ENCODE measurements at places on chromosomes 16 and 17.

DNA sequence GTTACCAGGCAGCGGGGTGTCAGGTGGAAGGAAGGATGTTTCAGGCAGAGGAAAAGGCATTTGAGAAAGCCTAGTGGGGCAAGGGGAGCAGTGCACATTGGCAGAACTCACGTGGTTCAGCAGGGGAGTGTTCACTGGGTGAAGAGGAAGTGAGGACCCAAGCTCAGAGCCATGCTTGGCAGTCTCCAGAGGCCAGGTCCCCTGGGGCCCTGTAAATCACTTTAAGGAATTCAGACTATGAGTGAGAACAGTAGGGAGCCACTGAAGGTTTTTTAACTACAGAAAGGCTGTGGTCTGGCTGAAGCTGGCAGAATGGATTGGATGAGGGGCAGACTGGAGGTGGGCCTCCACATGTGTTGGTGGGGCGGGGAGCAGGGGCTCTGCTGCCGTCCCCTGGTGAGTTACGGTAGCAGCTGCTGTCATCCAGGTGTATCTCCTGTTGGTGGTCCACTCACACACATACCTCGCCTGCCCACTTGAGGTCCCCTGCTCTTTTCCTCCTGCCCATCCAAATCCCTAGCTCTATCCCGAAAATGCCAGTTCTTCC is 5.1 kb downstream of the CLEC16A start:
- no peaks in the 10 kb centered on the region for H3K36me3 ChIP-seq
- H3K27me3 ChIP-seq, result no peaks in the 10 kb centered on the region
- H3K27ac ChIP-seq, result peak overlapping the region; percentile 43
- DNase-seq, result peak; percentile 97
- H3K4me3 ChIP-seq, result no peak overlapping the region
- peaks cover 48% of the 10 kb centered on the region for H3K4me1 ChIP-seq

- H3K4me3 ChIP-seq, result no peak overlapping the region
- peaks cover 13% of the 10 kb centered on the region for H3K4me1 ChIP-seq
- H3K27me3 ChIP-seq, result no peaks in the 10 kb centered on the region
Observed at GRCh38 chr16:10080051-10080772, 102.0 kb downstream of the GRIN2A start.

DNA sequence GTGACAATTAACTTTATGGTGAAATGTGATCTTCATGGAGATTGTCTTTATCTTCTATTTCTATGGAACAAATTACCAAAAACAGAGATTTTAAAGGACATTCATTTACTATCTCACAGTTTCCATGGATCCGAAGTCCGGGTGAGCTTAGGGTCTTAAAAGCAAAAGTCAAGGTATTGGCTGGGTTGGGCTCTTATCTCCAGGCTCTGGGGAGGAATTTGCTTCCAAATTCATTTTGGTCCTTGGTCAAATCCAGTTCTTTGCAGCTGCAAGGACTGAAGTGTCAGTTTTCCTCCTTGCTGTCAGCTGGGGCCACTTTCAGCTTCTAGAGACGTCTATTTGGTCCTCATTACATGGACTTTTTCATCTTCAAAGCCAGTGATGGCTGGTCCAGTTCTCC is 395.8 kb upstream of the MAF start:
- no peaks in the 10 kb centered on the region for H3K27me3 ChIP-seq
- no peak overlapping the region for H3K4me3 ChIP-seq
- no peaks in the 10 kb centered on the region for H3K36me3 ChIP-seq
- H3K4me1 ChIP-seq, result no peaks in the 10 kb centered on the region

DNA sequence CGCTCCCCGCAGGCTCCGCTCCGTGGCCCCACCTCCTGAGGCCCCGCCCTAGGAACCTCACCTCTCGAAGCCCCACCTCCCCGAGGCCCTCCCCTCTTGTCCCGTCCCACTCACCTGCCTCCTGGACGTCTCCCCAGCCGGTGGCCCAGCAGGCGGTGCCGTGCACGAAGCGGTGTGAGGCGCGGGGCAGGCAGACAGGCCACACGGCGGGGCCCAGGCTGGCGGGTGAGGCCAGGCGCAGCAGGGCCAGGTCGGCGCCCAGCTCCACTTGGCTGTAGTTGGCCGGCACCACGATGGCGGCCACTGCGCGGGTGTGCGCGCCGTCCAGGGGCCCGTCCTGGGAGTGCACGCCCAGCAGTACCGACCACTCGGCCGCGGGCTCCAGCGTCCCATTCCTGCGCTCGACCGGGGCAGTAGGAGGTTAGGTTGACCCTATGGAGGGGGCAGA is 1.6 kb downstream of the PRSS36 start:
- DNase-seq, result no peak
- no peaks in the 10 kb centered on the region for H3K4me1 ChIP-seq
- no peak overlapping the region for H3K27ac ChIP-seq
- no peaks in the 10 kb centered on the region for H3K36me3 ChIP-seq
- H3K27me3 ChIP-seq, result peaks cover 3% of the 10 kb centered on the region

DNA sequence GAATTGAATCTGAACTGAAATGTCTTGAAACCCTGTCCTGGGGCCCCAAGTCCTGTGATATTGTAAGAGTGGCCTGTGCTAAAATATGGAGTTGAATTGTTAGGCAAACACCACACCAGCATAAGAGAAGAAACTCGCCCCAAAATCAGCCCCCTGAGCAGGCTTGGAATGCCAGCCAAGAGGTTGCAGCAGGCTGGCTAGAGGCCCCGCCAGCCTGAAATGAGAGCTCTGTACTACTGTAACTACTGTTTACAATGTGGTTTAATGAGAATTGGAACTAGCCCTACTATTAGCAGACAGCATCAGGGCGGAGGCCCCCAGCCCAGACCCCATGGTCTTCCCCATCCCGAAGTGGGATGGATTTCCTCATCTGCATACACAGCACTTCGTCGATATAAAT is 23.7 kb downstream of the FBXO39 start:
- no peak for DNase-seq
- no peak overlapping the region for H3K4me3 ChIP-seq
- no peaks in the 10 kb centered on the region for H3K27me3 ChIP-seq
- H3K4me1 ChIP-seq, result no peaks in the 10 kb centered on the region
- H3K27ac ChIP-seq, result no peak overlapping the region

- H3K4me3 ChIP-seq, result no peak overlapping the region
- no peak overlapping the region for H3K27ac ChIP-seq
- H3K27me3 ChIP-seq, result no peaks in the 10 kb centered on the region
- no peaks in the 10 kb centered on the region for H3K4me1 ChIP-seq
- H3K36me3 ChIP-seq, result no peaks in the 10 kb centered on the region
Observed at GRCh38 chr17:4719146-4719545, 8.7 kb downstream of the ARRB2 start.

GRCh38 chr17:81140018-81140417 is 25.3 kb upstream of the PVALEF start:
- no peaks in the 10 kb centered on the region for H3K4me1 ChIP-seq
- no peak overlapping the region for H3K4me3 ChIP-seq
- H3K27ac ChIP-seq, result no peak overlapping the region
- no peaks in the 10 kb centered on the region for H3K27me3 ChIP-seq
- no peak for DNase-seq

DNA sequence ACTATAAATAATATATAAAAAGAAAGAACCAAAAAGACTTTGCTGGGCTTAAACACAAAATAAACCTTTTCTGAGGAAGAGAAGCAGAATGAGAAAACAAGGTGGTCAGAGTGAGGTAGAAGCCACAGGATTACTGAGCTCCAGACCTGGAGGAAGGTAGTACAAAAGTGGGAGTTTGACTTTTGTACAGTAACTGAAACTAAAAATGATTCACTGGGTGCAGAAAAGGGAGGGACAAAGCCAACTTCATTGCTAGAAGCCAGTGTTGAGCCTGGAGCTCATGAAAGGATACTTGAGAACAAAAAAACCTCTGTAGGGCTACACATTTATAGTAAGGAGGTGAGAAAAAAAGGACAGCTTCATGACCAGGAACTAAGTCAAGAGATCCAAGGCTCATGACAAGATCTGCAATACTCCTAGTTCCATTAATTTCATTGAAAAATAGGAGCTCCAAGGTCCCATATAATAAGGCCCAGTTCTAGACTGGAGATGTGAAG is 45.5 kb downstream of the PKD1L3 start:
- no peaks in the 10 kb centered on the region for H3K27me3 ChIP-seq
- no peaks in the 10 kb centered on the region for H3K4me1 ChIP-seq
- no peak overlapping the region for H3K27ac ChIP-seq
- H3K36me3 ChIP-seq, result no peaks in the 10 kb centered on the region
- H3K4me3 ChIP-seq, result no peak overlapping the region

DNA sequence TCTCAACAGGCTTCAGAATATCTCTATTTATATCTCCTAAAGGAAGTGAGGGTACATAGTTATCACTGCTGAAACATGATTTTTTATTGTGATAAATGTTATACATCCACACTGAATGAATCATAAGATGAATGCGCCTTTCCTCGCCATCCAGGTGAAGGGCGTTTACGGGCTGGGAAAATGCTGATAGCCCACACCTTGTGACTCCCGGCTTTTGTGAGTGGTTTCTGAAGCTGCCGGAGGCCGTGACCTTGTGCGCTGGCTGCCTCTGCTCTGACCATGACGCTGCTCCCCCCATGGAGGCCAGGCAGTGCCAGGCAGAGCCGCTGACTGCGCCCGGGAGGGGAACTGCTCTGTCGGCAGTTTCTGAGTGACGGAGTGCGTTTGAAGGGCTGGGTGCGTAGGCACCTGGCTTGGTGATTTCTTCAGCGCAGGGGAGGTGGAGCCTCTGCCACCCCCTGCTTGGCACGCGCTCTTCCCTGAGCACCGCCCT is 97.2 kb downstream of the RAP1GAP2 start:
- no peak for DNase-seq
- no peaks in the 10 kb centered on the region for H3K27me3 ChIP-seq

- no peak overlapping the region for H3K4me3 ChIP-seq
- peak overlapping the region; percentile 6 for H3K27ac ChIP-seq
- H3K4me1 ChIP-seq, result peaks cover 7% of the 10 kb centered on the region
- DNase-seq, result no peak
Observed at GRCh38 chr17:13785981-13786598, 184.4 kb upstream of the HS3ST3A1 start.

DNA sequence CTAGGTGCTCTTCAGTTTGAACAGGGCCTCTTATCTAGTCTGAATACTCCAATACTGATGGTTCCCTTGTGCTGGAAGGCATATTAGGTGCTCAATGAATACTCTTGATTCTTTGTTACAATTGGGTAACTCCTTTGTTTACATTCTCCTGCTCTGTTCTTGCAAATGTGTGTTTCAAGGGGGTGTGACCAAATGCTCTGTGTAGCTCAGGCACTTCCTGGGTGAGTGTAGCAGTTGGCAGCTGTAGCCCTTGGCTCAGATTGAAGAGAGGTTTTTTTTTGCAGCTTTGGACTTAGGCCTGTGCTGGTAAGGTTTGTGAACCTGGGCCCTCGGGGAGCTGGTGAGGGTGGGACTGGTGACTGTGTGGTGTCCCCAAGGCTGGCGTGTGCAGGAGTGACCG is 20.2 kb downstream of the TBCD start:
- no peaks in the 10 kb centered on the region for H3K27me3 ChIP-seq
- DNase-seq, result no peak
- H3K4me1 ChIP-seq, result no peaks in the 10 kb centered on the region
- peaks cover 5% of the 10 kb centered on the region for H3K36me3 ChIP-seq
- H3K27ac ChIP-seq, result no peak overlapping the region

DNA sequence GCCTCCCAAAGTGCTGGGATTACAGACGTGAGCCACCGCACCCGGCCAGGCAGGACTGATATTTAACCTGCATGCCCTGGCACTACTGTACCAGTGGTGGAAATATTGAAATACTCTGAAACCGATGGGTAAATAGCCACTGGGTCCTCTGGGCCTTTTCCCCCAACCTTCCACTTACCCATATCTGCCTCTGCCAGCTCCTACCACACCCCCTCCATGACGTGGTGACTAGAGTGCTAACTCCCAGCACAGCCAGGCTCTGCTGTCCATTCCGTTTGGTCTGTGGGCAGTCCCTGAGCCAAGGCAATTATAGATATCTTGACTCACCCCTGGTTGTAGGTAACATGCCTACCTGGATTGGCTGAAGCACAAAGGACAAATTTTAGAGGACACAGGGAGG is 187.8 kb downstream of the PRKCB start:
- no peaks in the 10 kb centered on the region for H3K36me3 ChIP-seq
- no peak for DNase-seq

- DNase-seq, result no peak
- H3K36me3 ChIP-seq, result no peaks in the 10 kb centered on the region
- H3K27ac ChIP-seq, result no peak overlapping the region
- H3K4me1 ChIP-seq, result peaks cover 13% of the 10 kb centered on the region
- H3K4me3 ChIP-seq, result no peak overlapping the region
- H3K27me3 ChIP-seq, result no peaks in the 10 kb centered on the region
Observed at GRCh38 chr17:8701221-8701620, 43.4 kb downstream of the CCDC42 start.

DNA sequence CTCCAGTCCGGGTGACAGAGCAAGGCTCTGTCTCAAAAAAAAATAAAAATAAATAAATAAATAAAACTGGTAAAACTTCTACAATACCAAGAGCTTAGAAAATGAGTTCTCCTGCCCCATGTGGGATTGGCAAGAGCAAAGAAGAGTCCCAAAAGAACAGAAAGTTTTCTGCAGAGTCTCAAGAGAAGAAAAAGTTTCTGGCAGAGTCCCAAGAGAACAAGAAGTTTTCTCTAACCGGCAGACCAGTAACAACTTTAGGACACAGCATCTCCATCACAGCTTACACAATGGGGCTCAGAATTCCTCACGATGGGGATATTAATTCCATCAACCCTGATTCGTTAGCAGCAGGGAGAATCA is 1.1 kb downstream of the SLC39A11 start:
- H3K4me3 ChIP-seq, result no peak overlapping the region
- no peak for DNase-seq
- no peaks in the 10 kb centered on the region for H3K36me3 ChIP-seq
- H3K27me3 ChIP-seq, result no peaks in the 10 kb centered on the region

DNA sequence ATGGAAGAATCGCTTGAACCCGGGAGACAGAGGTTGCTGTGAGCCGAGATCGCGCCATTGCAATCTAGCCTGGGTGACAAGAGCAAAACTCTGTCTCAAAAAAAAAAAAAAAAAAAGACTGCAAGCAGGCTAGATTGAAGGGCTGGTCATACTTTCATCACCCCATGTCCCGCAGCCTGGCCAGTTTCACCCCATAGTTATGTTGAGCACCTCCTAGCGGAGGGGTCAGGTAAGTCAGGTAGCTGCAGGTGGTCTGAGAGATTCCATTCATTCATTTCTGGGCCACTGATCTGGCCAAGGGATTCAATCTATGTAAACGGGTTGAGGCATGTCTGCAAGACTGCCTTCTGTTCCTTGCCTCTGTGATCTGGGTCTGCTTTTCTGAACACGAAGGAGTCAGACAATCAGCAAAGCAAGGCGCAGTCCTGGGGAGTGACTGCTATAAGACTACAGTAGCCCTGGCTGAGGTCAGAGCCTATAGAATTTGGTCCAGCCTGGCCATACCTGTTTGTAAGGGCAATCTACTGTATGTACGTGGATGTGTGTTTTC is 23.6 kb upstream of the BPTF start:
- H3K4me1 ChIP-seq, result no peaks in the 10 kb centered on the region
- DNase-seq, result peak; percentile 40
- H3K27ac ChIP-seq, result no peak overlapping the region
- H3K27me3 ChIP-seq, result no peaks in the 10 kb centered on the region
- H3K36me3 ChIP-seq, result no peaks in the 10 kb centered on the region

- no peaks in the 10 kb centered on the region for H3K36me3 ChIP-seq
- H3K27me3 ChIP-seq, result peaks cover 4% of the 10 kb centered on the region
- H3K27ac ChIP-seq, result no peak within 1 kb of the TSS
- H3K4me1 ChIP-seq, result no peaks in the 10 kb centered on the region
- DNase-seq, result peak; percentile 92
Observed at GRCh38 chr17:7294614-7295153, at the start of gene YBX2. YBX2 (minus strand) TSS chr17:7294639; CDS start chr17:7294500, 139 bp downstream.

Measured in mesendoderm (in vitro differentiated cells).